ENCODE measurements at places on chromosomes 12 and 14.

DNA sequence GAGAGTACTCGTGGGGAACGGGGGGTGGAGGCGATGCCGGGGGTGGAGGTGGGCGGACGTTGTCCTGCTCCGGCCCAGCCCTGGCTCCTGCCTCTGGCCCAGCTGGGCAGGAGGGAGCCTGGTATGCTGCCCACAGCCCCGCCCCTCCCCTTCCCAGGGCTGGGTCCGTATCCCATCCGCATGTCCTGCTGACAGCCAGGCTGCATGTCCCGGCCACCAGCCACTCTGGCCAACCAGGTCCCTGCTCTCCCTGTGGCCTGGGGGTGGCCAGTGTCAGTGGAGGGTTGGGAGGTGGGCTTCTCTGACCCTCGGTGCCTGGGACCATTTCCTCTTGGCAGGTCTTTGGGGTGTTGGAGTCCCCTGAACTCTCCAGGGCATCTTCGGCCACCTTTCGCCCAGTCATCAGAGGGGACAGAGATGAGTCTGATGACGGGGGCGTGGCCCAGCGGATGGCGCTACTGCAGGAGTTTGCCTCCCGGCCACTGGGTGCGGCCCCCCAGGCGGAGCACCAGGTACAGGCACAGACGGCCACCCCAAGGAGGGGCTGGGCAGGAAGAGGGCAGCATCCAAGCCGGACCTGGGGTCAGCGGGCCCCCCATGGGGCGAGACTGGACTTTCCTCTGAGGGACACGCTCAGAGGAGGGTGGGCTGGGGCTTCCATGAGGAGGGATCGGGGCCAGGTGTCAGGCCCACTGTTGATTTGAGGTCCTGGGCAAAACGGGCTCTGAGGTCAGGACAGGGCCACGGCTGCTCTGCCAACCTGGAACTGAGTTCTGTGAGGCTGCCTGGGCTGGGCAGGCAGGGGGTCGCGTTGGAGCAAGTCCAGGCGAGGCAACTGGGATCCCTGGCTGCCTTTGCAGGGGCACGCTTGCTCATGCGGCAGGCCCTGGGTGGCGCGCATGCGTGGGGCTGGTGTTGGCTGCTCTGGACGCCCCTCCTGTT, 20.2 kb downstream of the CEP170B start:
- no peak for DNase-seq

DNA sequence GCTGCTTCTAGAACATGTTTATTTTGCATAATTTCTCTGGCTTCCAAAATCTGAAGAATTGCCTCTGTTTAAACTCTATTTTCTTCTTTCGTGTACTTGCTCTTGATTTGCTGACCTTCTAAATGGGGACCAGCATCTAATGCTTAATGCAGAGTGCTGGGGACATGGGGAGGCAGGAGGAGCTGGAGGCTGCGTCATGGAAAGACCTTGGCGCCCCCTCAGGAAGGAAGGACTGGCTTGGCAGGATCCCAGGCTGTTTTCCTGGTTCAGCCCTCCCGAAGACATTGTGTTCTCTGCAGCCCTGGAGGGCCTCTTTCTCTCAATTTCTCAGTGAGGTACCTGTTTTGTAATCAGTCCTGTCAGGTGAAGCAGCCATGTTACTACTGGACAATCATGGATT, 5.5 kb downstream of the PRKCH start:
- no peak for DNase-seq

- DNase-seq = no peak
These were observed 49.2 kb downstream of the DUSP16 start for GRCh38 chr12:12513416-12514006.

GRCh38 chr14:98791661-98792060, 480.3 kb downstream of the BCL11B start:
- no peak for DNase-seq

DNA sequence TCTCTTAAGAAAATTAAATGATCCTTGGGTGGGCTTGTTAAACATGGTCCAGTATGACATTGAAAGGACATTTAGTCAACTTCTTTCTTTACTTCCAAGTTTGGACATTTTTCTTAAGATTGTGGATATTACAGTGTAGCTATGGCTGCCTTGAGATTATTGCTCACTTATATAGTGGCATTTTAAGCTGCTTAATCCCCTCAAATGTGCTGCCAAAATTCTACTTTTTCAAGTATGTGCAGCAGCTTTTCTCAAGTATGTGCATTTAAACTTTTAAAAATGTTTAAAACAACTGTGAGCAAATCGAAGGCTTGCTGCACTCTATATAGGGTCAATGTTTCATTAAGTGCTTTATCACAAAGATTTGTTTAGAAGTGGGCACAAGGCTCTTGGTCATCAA, 7.4 kb downstream of the TXNRD1 start:
- DNase-seq = no peak

- no peak for DNase-seq
These were observed 6.7 kb upstream of the PRPF40B start for GRCh38 chr12:49616533-49617219.

GRCh38 chr14:96710060-96710666, 87.0 kb upstream of the VRK1 start:
- DNase-seq = no peak

DNA sequence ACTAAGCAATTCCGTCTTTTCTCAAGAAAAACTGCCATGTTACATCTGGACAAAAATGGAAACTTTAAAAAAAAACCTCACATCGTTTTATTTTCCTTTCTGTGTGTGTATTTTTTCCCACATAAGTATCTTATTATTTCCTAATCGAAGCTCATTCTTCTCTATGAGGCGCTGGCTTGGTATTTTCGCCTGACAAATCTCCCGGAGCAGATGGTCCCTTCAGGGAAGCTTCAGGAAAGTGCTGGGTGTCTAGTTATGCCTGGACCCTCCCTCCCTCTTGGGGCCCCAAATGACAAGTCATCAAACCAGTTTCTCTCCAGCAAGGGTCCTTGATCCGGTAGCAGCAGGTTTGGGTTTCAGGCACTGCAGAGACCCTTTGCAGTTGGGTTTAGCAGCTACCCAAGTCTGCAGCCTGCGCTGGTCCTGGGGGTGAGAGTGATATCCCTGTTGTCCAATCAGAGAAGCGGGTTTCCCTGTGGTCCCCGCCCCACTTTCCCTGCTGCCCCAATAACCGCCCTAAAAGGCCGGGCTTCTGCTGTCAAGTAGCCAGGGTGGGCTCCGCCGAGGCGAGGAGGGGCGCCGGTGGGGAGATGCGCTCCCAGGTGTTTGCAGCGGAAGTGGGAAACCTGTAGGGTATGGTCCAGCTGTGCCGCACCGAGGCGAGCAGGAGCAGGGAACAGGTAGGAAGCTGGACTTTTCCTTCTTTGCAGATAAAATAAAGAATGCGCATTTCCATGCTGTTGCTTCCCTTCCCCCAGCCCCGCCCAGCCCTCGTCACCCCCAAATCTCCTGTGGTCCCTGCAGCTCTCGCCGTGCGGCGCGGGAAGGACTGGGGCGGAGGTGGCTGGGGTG, at the start of gene CNTN1:
TSS of gene CNTN1 (plus strand) at position 527 of the 852 bp plus-strand sequence.
- DNase-seq = no peak

- DNase-seq = no peak
These were observed 450 bp downstream of the SINHCAF start for GRCh38 chr12:31325524-31325875.

DNA sequence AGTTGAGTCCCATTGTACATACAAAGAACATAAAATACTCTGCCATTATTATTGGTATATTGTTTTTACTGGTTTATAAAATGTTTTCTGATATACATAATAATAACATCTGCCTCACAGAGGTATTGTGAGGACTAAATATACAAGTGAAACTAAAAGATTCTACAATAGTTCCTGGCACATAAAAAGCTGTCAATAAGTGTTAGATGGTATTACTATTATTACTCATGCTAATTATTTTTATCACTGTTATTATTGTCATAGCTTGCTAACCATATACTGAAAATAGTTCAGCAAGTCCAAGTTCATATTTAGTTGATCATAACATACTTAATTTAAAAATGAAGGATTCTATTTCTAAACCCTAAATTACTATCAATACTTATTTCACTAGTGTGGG, 34.4 kb downstream of the BTG1 start:
- DNase-seq = no peak

DNA sequence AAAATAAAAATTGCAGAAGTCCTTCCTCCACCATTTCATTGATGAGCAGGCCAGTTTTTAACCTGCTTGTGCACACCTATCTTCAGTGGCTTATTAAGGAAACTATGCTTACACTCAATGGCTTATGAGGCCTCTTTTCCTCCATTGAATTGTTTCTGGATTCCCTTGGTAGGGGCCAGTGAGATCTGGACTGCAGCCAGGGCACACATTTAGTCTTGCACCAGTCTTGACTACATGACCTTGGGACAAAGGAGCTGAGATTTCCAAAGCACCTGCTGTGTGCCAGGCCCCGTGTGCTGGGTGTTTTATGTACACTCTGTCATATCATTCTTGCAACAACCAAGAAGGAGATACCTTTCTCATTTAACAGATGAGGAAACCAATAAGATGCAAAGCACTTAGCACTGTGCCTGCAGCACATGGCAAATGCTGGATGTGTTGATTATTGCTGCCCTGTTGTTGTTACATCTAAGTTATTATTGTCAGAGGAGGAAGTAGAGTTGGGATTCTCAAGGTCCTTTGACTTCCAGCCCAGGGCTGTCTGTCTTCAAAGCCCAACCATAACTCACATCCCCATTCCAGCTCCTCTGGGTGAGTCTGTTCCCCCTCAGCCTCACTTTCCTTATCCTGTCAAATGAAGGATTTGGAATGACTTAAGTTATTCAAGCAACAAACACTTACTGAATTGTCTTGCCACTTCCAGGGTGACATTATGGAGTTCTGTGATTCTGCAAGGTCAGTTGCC, 31.6 kb upstream of the RIN3 start:
- DNase-seq = no peak

DNA sequence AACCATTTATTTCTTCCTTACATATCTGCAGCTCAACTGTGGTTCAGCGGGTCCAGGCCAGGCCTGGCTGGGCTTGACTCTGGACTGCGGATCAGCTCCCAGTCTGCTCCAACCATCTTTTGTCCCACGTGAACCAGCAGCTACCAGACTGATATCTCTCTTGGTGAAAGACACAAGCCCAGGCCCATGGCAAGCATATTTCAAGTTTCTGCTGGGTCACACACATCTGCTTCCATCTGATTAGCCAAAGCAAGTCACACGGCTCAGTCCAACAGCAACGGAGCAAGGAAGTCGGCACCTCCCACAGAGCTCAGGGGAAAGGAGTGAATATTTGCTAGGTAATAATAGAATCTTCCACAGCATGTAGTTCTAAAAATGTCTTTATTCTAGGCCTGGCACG, 24.7 kb upstream of the MARK3 start:
- DNase-seq = no peak

- DNase-seq = no peak
These were observed 158.6 kb downstream of the ZNF664 start for GRCh38 chr12:124131659-124132058.

DNA sequence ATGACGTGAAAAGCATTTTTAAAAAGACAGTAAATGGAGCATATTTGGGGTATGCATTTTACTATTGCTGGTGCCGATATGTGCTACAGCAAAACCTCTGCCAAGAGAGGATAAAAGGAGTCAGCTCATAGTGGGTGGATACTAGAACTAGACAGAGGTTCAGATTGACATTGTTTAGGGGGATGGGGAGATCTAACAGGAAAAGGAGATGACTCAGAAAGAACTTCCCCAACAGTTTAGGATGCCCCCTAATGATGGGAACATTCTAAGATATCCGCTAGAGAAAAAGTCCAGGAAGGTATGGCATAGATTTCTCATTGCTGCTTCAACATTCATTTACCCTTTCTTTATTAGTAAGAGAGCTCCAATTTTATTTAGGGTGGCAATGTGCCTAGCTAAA, 110.5 kb upstream of the CLEC14A start:
- no peak for DNase-seq

GRCh38 chr12:26164118-26164517, 31.3 kb upstream of the SSPN start:
- no peak for DNase-seq

GRCh38 chr14:74932401-74932901, 9.4 kb upstream of the RPS6KL1 start:
- DNase-seq = no peak

- DNase-seq = no peak
These were observed 147.9 kb upstream of the SEL1L start for GRCh38 chr14:81681541-81681940.

DNA sequence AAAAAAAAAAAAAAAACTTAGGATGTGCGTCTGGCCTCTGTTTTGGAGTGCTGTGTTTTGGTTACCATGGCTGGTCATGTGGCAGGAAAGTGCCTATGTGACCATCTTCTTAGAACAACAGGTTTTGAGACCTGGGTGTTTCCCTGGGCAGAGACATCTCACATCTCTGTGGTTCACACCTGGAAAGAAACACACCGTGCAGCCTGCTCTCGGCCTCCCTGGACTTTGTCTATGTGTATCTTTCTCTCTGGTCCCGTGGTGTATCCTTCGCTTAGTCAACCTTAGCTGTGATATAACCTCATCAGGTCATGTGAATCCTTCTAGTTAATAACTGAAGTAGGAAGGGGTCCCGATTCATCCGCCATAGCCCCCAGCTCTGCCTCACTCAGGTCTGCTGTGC, 22.6 kb downstream of the ACADS start:
- DNase-seq = no peak

DNA sequence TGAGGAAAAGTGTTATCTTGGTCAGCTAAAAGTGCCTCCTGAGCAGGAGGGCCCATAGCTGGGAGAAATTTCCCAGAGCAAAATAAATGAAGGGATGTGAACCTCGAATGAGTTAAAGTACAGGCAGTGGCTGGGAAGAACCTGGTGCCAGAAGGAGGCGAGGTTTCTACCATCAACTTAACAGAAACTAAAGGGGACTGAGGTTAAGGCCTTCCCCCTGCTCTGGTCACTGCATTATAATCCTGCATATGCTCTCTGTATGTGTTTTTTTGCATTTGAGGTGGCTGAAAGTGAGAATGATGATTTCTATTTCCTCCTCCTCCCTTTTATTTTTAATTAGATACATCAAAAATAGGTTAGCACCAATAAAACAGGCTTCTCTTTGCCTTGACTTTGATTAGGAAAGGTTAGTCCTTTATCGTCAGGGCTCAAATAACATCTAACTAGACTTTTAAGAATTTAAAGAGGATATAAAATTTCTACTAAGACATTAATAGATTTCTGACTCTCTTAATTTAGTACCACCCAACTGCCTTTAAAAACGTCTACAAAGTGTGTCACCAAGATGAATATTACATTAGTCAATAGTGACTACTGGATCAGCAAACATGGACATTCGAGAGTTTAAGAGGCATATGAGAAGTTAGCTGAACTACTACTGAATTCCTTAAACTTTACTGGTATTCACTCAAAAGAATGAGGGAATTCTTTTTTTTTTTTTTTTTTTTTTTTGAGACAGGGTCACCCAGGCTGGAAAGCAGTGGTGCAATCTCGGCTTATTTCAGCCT, 49.2 kb downstream of the GALNT4 start:
- DNase-seq = no peak

DNA sequence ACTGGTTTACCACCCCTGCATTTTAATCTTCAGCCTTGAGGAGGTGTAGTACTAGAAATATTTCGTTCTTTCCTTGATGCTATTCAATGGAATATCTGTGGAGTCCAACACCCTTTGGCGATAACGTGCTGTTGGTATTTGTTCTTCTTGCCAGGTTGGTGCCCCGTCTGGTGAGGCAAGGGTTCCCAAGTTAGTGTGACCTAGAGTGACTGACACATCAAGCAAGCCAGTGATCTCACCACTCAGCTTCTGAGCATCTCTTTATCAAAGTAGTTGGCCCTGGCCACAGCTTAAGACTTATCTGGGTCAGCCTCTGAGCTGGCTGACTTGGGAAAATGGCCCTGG, 60.2 kb downstream of the PLXNC1 start:
- no peak for DNase-seq
